ENCODE measurements at places on chromosomes 11 and 22.
A peak's percentile ranks its signal among the peaks of the same experiment; 100 is the strongest.

DNA sequence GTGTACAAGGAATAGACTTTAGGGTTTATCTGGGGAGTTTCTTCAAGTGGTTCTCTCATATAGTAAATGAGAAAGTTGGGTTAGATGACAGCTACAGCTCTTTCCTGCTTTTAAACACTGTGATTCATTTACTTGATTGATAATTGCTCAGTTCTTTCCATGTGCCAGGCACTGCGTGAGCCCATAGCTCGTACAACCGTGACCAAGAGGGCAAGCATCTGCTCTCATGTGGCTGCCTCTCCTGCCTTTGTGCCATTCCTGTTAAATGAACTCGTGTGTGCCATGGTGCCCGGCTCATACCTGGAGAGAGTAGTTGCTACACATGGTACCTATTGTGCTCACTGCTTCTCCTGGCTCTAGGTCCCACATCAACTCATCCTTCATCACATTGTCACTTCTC lies 206.3 kb downstream of the SNX19 start:
- no peak for DNase-seq

DNA sequence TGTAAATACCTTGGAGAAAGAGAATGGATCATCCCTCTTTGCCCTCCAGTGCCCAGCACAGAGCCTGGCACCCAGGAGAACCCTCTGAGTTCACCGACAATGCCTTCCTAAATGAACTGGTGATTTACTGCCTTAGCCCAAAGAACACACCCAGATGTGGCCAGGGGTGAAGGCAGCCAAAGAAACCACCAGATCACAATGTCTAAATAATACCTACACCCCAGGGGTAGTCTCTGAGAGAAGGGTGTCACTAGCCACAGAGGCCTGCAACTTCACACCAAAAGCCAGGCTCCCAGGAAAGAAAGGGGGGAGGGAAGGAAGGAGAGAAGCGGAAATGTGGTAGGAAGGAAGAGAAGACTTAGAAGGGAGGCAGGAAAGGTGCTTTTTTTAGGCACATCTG lies 65.7 kb downstream of the RPL27A start:
- no peak for DNase-seq

- peak; percentile 31 for DNase-seq
Observed at GRCh38 chr22:40240686-40241085, 63.0 kb downstream of the TNRC6B start.

- DNase-seq, result no peak
Observed at GRCh38 chr11:126485021-126485792, 129.7 kb downstream of the ST3GAL4 start.

GRCh38 chr11:49213026-49213560 lies 4.7 kb upstream of the FOLH1 start:
- no peak for DNase-seq

DNA sequence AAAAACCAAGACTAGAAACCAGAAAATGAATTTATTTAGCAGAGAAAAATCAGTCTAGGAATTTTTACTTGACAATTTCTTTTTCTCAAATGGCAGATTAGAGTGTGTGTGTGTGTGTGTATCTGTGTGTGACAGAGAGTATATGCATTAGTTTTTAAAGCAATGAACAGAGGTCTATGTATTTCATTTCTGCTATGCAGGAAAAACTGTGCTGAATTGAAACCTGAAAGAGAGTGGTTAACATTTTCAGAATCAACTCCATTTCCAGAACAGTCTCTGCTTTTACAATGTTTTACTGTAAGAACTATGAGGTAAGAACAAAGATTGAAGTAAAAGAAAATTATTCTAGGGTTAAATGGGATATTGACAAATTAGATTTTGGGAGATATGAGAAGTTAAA lies 114.8 kb downstream of the GRM5 start:
- DNase-seq, result no peak

GRCh38 chr11:95793116-95793515 lies 2.8 kb downstream of the CEP57 start:
- no peak for DNase-seq

DNA sequence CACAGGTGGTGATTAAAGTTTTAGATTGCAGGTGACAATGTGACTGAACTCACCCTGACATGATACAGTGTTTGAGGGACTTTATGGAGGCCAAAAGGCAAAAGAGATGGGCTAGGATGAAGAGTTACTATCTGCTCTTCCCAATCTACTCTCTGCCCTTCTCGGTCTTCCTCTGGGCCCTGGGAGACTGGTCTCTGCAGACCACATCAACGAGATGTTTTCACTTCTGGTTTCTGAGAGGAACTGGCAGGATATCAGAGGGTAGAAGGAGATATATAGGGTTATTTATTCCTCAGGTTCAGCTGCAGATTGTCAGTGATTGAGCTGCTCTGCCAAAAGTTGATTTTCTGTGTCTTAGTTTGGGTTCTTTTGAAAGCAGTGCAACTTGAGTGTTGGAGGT lies 32.4 kb upstream of the CD44 start:
- DNase-seq, result no peak

GRCh38 chr11:99920956-99921355 lies 766.1 kb upstream of the ARHGAP42 start:
- no peak for DNase-seq

DNA sequence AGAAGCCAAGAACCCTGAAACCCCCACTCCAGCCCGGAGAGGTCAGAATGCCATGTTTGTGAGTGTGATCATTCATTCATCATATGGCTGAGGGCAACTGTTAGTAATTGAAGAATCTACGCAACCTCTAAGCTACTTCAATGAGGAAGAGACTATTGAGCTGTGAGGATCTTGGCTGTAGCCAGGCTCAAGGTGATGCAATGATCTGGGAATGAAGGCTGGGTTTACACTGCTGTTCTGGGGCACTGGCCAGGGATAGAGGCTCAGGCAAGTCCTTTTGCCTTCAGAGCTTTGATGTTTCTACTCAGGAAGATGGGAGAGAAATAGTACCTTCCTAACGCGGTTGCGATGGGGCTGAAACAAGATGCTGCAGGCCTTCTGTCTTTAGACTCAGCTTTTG lies 12.9 kb downstream of the CRYBB2 start:
- DNase-seq, result no peak

GRCh38 chr22:27820896-27821866 lies 19.6 kb upstream of the MN1 start:
- DNase-seq, result no peak

DNA sequence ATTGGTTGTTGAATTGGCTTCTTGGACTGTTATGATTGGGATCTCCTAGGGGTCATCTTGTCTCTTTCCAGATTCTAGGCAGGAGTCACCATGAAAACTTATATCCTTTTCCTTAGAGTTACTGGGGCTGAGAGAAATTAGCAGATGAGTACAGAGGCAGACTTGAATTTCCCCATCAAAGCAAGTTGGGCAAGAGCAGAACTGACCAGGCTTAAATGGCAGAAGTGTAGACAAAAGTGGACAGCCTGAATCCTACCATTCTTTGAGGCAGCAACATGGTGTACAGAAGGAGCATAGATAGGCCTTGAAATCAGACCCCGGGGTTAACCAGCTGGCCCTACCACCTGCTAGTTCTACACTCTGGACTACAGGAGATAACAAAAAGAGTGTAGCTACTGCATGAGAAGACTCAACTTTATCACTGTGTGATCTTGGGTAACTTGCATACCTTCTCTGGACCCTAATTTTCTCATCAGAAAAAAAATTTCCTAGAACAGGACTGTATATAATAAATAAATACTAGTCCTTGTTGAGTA lies 427.4 kb upstream of the CADM1 start:
- no peak for DNase-seq

GRCh38 chr11:62340269-62340901 lies 3.1 kb downstream of the ASRGL1 start:
- DNase-seq, result peak; percentile 50
